ENCODE measurements at places on chromosomes 1 and 21. TPM values are rescaled to one million over a fixed set of nuclear protein-coding genes. Genes with fewer than 3 reads are reported as not detected.

DNA sequence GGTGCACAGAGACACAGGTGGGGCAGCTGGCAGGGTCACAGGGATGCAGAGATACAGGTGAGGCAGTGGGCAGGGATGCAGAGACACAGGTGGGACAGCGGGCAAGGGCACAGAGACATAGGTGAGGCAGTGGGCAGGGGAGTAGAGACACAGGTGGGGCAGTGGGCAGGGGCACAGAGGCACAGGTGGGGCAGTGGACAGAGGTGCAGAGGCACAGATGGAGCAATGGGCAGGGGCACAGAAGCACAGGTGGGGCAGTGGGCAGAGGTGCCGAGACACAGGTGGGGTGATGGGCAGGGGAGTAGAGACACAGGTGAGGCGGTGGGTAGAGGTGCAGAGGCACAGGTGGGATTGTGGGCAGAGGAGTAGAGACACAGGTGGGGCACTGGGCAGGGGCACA is 117.3 kb upstream of the KLHDC7A start:
- no peak overlapping the region for H3K4me3 ChIP-seq
- H3K4me1 ChIP-seq: no peaks in the 10 kb centered on the region
- H3K36me3 ChIP-seq: no peaks in the 10 kb centered on the region
- no peak for DNase-seq
- no peaks in the 10 kb centered on the region for H3K27me3 ChIP-seq

The FCRL6 gene
- 0.24 TPM for total RNA-seq

GRCh38 chr1:180533266-180533987 is 25.3 kb upstream of the OVAAL start:
- H3K4me1 ChIP-seq: peaks cover 4% of the 10 kb centered on the region
- no peak overlapping the region for H3K27ac ChIP-seq
- DNase-seq: peak; percentile 68
- H3K4me3 ChIP-seq: no peak overlapping the region
- no peaks in the 10 kb centered on the region for H3K27me3 ChIP-seq
- no peaks in the 10 kb centered on the region for H3K36me3 ChIP-seq

The GUK1 gene
- total RNA-seq: 179 TPM

DNA sequence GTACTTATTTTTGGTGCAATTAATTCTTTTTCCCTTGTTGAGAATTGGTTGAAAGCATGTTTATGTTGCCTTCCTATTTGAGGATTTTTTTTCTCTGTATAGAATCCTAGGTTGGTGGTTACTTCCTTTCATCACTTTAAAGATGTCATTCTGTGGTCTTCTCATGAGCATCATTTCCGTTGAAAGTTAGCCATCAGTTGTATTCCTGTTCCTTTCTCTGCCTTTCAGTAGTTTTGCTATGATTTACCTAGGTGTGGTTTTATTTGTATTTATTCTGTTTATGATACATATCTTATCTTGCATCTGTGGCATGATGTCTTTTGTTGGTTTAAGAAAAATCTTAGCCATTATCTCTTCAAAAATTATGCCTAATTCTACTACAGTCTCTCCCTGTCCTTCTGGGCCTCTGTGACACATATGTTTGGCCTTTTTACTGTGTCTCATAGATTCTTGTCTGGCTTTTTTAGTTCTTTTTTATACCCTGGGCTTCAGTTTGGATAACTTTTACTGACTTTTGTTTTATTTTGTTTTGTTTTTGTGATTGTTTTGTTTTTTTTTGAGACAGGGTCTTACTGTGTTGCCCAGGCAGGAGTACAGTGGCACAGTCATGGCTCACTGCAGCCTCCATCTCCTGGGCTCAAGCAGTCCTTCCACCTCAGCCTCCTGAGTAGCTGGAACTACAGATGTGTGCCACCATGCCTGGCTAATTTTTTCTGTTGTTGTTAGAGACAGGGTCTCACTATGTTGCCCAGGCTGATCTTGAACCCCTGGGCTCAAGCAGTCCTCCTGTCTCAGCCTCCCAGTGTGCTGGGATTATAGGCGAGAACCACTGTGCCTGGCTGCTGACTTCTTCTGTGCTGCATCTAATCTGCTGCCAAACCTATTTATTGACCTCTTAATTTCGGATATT is 24.1 kb downstream of the PTGFRN start:
- peak; percentile 30 for DNase-seq
- H3K27ac ChIP-seq: peak overlapping the region; percentile 2
- no peak overlapping the region for H3K4me3 ChIP-seq
- H3K36me3 ChIP-seq: no peaks in the 10 kb centered on the region
- H3K4me1 ChIP-seq: peaks cover 10% of the 10 kb centered on the region
- H3K27me3 ChIP-seq: no peaks in the 10 kb centered on the region

The EXTL1 gene
- total RNA-seq: 0.79 TPM

DNA sequence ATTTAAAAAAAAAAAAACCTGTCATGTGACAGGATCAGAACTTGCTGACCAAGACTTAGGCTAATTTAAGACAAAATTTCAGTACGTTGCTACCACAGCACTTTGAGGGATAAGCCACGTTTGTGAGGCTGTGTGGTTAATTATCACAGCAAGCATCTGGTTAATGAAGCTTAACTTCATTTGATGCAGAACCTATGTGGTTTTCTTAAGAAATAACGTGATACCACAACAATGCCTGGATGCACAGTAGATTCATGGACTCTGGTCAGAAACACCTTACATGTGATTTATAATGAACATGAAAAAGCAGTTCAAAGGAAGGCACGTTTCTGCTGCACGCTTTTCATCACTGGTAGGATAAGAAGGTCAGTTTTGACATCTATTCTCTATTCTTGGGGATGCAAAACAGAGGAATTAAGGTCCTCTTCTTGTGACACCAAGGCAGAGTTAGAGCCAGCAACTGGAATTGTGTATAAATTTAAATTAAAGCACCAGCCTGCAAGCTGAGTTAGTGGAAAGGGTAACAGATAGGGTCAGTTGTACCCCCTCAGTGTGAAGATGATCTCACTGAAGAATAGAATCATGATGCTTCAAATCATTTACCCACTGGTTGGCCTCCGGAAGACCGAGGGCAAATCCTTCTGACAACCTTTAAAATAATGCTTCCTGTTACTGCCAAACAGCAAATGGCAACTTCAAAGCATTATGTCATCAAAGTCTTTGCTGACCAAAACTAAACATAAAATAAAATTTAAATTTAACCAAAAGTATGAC is 6.0 kb upstream of the KRTAP8-1 start:
- H3K36me3 ChIP-seq: no peaks in the 10 kb centered on the region
- H3K4me1 ChIP-seq: no peaks in the 10 kb centered on the region
- H3K27me3 ChIP-seq: no peaks in the 10 kb centered on the region
- no peak overlapping the region for H3K4me3 ChIP-seq

The IL19 gene
- not detected for total RNA-seq

The CYYR1 gene
- 36.7 TPM for total RNA-seq

DNA sequence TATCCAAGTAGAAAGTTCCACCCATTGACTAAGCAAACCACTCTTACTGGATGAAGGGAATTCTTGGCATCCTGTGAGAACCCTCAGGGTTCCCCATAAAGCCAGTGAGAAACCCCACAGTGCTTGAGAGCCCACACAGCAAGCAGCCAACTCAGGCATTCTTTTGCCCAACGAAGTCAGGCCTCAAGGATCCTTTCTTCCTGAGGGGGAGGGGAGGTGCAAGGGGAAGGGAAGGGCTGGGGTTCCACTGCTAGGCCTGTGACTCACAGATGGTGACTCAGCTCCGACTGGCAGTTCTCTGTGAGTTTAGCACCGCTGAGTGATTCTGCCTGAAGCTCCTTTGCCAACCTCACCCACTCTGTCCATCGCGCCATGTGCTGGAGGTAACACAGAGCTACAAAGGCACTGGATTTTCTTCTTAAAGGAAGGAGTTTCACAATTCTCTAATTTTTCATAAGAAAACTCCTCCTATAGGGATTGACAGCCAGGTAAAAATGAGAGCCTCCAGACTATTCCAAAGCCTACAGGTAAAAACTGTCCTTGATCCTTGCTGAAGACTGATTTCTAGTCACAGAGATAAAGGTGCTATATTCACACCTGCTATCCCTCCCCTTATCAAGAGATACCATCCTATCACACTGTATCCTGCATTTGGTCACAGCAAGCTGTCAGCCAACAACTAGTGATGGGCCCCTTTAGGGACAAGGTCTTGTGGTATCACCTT is 4.8 kb downstream of the ENO1 start:
- no peaks in the 10 kb centered on the region for H3K4me1 ChIP-seq
- H3K27ac ChIP-seq: peak overlapping the region; percentile 78
- peak; percentile 92 for DNase-seq
- no peaks in the 10 kb centered on the region for H3K27me3 ChIP-seq
- H3K36me3 ChIP-seq: peaks cover 64% of the 10 kb centered on the region

DNA sequence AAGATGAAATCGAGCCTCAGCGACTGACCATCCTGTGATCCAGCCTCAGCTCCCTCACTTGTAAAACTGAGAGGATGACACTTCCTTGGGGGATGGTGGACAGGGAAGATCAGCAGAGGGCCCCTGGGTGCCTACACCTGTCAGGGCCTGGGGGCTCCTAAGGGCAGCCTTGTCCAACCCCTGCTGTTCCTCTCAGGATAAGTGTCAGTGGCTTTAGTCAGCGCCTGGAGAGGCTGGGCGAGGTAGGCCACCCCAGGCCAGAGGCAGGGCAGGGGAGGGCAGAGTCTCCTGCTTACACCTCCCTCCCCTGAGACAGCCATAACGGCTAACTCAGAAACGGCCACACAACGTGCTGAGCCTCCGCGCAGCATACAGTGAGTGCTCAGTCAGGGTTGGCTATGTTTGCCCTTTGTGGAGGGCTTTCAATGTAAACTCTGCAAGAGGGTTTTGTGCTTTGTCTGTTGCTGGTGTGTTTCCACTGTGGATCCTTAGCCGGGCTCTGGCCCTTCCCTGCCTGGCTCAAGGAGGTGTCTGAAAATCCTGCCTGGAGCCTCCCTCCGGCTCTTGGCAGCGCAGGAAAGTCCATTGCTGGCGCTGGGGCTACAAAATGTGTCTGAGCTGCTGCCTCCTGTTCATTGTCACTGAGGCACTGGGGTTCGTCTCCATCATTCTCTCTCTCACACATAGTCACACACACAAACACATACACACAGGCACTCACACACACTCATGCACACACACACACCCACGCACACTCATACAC is 588.4 kb downstream of the PTPRU start:
- no peaks in the 10 kb centered on the region for H3K36me3 ChIP-seq
- H3K4me1 ChIP-seq: no peaks in the 10 kb centered on the region
- no peak overlapping the region for H3K27ac ChIP-seq
- DNase-seq: peak; percentile 23

GRCh38 chr1:37031871-37032270 is 2.4 kb downstream of the GRIK3 start:
- no peak for DNase-seq
- no peaks in the 10 kb centered on the region for H3K36me3 ChIP-seq
- H3K27ac ChIP-seq: no peak overlapping the region

GRCh38 chr1:155649676-155650075 is 38.9 kb downstream of the YY1AP1 start:
- no peak for DNase-seq
- no peaks in the 10 kb centered on the region for H3K27me3 ChIP-seq
- H3K4me3 ChIP-seq: no peak overlapping the region
- no peaks in the 10 kb centered on the region for H3K4me1 ChIP-seq
- H3K27ac ChIP-seq: no peak overlapping the region

DNA sequence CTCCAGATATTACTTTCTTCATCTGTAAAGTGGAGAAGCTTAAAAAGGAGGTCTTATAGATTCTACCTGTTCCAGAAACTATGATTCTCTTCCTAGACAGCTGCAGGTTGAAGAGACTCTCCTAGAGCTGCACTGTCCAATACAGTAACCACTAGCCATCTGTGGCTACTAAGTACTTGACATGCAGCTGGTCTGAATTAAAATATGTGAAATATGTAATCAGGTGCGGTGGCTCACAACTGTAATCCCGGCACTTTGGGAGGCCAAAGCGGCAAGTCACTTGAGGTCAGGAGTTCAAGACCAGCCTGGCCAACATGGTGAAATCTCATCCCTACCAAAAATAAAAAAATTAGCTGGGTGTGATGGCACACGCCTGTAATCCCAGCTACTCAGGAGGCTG is 15.8 kb downstream of the APP start:
- H3K4me3 ChIP-seq: no peak overlapping the region
- H3K4me1 ChIP-seq: no peaks in the 10 kb centered on the region
- no peaks in the 10 kb centered on the region for H3K27me3 ChIP-seq
- no peak for DNase-seq
- H3K36me3 ChIP-seq: no peaks in the 10 kb centered on the region

- peaks cover 26% of the 10 kb centered on the region for H3K4me1 ChIP-seq
- H3K36me3 ChIP-seq: no peaks in the 10 kb centered on the region
- no peaks in the 10 kb centered on the region for H3K27me3 ChIP-seq
- no peak overlapping the region for H3K4me3 ChIP-seq
Measured at GRCh38 chr1:182622901-182623528, 18.8 kb upstream of the RGS16 start.

The LRRC52 gene
- not detected for total RNA-seq
